ENCODE measurements at places on chromosomes 2 and 18.

- no peak for DNase-seq
Measured at GRCh38 chr2:210461401-210461800, 15.2 kb downstream of the LANCL1 start.

GRCh38 chr2:234848578-234848977 is 103.2 kb upstream of the SH3BP4 start:
- DNase-seq, result no peak

GRCh38 chr18:7740821-7741220 is 173.7 kb downstream of the PTPRM start:
- DNase-seq, result no peak

- DNase-seq, result no peak
Measured at GRCh38 chr2:134347756-134348155, 93.9 kb downstream of the MGAT5 start.

GRCh38 chr2:164898475-164898874 is 56.9 kb downstream of the SLC38A11 start:
- no peak for DNase-seq

- no peak for DNase-seq
Measured at GRCh38 chr2:161141033-161141432, 19.2 kb upstream of the TANK start.

DNA sequence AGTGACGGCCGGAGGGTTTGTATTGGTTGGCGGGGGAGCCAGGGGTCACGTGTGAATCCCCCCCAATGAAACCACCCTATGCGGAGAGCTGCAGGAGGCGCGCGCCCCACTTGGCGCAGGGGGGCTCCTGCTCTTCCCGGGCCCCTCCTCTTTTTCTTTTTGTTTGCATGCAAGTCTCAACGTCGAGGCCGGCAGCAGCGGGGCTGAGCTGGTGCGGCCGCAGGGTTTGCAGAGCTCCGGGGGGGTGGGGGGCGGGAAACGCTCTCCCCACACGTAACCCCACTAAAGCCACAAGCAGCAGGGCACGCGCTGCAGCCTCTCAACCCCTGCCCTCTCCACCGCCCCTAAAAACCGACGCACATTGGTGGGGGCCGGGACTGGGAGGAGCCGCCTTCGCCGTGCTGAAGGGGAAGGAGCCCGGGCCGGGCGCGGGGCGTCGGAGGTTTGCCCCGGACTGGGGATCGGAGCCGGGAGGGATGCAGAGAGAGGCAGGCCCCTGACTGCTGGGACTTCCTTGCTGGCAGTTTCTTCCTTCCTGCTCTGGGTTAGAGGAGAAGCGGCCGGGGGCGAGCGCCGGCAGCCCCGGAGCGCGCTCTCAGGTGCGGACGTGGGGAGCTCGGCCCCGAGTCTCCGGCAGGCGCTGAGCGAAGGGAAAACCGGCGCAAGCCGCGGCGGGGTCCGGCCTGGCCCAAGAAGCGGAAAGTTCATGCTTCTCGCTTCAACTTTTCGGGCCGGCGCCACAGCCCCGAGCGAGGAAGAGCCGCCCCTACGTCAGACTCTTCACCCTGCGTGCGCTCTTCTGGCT is 864 bp downstream of the LBH start:
- no peak for DNase-seq
